Fibroblast of lung (primary cell): ENCODE measurements at places on chromosomes 11 and 22. TPM values are rescaled to one million over a fixed set of nuclear protein-coding genes. Genes with fewer than 3 reads are reported as not detected.

The SMTNL1 gene
- not detected in 2 replicates for total RNA-seq

GRCh38 chr11:115525531-115526006, 21.4 kb upstream of the CADM1 start:
- no peaks in the 10 kb centered on the region for H3K4me1 ChIP-seq
- no peak overlapping the region for H3K4me3 ChIP-seq
- no peak overlapping the region for H3K27ac ChIP-seq
- no peaks in the 10 kb centered on the region for H3K36me3 ChIP-seq
- no peak for DNase-seq

GRCh38 chr11:65921876-65922275, 2.6 kb downstream of the DRAP1 start:
- no peak for DNase-seq
- H3K4me1 ChIP-seq = peaks cover 17% of the 10 kb centered on the region
- peaks cover 19% of the 10 kb centered on the region for H3K36me3 ChIP-seq
- H3K27me3 ChIP-seq = no peaks in the 10 kb centered on the region

- DNase-seq = no peak
- peaks cover 9% of the 10 kb centered on the region for H3K36me3 ChIP-seq
- peaks cover 36% of the 10 kb centered on the region for H3K4me1 ChIP-seq
- H3K27me3 ChIP-seq = no peaks in the 10 kb centered on the region
- no peak overlapping the region for H3K4me3 ChIP-seq
Measured at GRCh38 chr11:43922295-43922648, 20.2 kb upstream of the C11orf96 start.

The DDTL gene
- 2.1 and 4.1 TPM in 2 replicates for total RNA-seq

- no peak overlapping the region for H3K4me3 ChIP-seq
- no peak overlapping the region for H3K27ac ChIP-seq
- H3K27me3 ChIP-seq = no peaks in the 10 kb centered on the region
- H3K36me3 ChIP-seq = no peaks in the 10 kb centered on the region
Measured at GRCh38 chr11:134071766-134072402, 3.0 kb downstream of the JAM3 start.

The OR6A2 gene
- under 0.01 and 0.17 TPM in 2 replicates for total RNA-seq

DNA sequence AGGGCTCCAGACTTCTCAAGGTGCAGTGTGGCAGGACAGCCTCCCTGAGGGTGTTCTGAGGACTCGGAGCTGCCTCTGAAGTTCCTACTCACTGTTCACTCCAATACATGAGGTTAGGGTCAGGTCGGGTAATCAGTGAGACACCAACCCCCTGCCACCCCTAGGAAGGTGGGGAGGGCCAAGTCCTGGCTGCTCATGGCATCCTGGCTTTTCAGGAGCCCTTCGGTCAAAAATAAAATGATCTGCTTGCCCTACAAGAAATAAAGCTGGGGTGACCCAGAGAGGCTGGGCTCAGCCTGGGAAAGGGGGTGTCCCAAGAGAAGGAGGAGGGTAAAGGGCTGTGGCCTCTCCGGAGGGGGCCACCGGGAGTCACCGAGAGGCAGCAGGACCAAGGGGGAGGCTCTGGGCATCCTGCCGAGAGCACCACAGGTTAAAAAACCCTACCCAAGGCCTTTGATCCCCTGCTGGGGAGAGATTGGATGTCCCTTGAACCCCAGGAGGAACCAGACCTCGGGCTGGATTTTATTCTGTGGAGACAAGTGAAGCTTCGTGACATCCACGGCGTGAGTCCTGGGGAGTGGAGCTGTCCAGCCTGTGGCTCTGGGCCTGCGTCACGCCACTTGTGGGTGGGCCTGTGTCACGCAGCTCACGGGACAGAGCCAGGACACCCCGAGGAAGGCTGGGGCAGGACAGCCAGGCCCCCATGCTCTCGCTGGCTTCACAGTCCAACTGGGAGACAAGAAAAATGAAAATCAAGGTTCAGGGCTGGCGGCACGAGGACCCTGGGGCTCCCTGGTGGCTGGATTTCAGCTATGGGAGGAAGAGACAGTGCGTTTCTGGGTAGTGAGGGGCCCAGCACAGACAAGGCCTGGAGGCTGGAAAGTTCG, 102.2 kb upstream of the FGF3 start:
- peaks cover 19% of the 10 kb centered on the region for H3K27me3 ChIP-seq
- H3K4me1 ChIP-seq = peaks cover 3% of the 10 kb centered on the region
- H3K27ac ChIP-seq = no peak overlapping the region
- no peaks in the 10 kb centered on the region for H3K36me3 ChIP-seq
- no peak overlapping the region for H3K4me3 ChIP-seq
- no peak for DNase-seq

DNA sequence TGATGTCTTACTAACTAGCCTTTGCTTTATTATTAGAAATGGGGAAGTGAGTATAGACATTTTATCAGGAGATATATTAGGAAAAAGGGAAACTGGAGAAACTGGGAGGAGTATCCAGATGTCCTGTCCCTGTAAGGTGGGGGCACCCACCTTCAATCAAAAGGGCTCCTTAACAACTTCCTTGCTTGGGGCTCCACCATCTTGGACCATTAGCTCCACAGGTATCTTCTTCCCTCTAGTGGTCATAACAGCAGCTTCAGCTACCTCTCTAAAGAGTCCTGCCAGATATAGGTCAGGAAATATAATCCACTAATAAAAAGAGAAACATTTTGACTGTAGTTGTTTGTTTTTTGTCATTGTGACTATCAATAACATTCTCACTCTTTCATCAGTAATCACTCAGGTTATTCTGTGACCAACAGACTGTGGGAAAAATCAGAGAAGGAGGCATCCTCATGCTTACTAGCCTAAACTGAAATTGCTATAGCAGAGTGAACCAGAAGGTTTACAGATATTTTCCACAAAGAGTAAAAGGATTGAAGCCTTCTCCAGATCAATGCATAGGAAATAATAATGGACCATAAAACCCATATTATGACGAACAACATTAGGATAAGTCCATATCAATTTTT, 10.4 kb downstream of the OR51B4 start:
- H3K27me3 ChIP-seq = no peaks in the 10 kb centered on the region
- H3K27ac ChIP-seq = no peak overlapping the region
- peaks cover 2% of the 10 kb centered on the region for H3K4me1 ChIP-seq
- DNase-seq = peak; percentile 32

- H3K4me1 ChIP-seq = peaks cover 6% of the 10 kb centered on the region
- no peak for DNase-seq
- H3K4me3 ChIP-seq = no peak overlapping the region
- H3K27me3 ChIP-seq = no peaks in the 10 kb centered on the region
Measured at GRCh38 chr11:5604896-5605295, 8.5 kb downstream of the TRIM6 start.

The OSBP2 gene
- 0.51 and 3.8 TPM in 2 replicates for total RNA-seq

DNA sequence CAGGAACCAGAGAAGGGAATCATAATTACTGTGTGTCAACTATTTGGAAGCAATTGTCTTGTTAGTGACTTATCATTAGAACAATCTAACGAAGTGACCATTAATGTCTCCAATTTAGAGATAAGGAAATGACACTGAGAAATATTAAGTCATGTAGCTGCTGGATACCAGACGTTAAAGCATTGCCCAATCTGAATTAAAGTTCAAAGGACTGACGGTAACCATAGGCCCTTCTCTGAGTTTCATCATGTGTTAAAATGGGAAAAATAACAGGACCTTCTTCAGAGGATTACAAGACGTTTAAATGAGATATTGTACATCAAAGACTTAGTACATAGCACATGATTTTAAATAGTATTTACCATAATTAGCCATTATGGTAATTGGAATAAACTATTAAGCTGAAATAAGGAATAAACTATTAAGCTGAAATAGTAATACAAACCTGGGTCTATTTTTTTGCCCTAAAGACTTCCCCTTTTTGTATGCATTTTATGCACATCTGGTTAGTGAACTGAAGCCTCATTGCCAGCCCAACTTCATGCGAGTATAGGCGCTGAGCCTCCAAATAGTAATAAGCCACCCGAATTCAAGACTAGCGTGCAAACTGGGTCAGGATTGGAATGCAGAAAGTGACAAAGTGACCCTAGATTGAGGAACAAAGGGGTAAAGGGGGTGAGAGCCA, 41.0 kb downstream of the GLYATL1 start:
- DNase-seq = no peak
- H3K27me3 ChIP-seq = no peaks in the 10 kb centered on the region
- no peaks in the 10 kb centered on the region for H3K36me3 ChIP-seq
- H3K4me3 ChIP-seq = no peak overlapping the region

DNA sequence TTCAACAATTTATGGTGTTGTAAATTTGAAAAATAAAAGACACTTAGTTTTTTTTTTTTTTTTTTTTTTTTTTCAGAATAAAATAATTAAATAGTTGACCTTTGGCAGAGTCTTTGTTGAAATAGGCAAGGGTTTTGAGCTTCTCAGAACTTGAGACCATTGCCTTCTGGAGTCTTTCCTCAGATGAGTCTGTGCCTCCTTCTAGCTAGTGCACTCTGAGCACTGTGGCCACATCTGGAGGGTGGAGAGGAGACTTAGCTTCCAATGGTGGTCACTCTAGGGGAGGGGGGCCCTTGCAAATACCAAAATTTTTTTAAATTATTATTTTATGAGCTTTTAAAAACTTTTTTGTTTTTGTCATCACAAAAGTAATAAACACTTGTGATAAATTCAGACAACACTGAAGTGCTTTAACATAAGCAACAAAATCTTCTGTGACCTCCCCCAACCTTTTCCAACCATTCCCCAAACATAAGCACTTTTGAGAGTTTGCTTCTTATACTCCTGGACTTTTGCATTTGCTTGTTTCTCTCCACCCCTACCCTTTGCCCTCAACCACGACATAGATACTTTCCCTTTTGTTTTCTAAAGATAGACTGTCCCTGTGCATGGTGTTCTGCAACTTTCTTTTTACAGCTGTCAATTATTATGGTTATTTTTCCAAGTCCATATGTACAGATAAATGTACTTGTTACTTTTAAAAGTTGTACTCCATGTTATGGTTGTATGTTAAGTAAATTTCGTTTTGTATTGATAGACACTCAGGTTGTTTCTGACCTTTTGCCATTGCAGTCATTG, 41.1 kb downstream of the BMAL1 start:
- H3K27me3 ChIP-seq = no peaks in the 10 kb centered on the region
- peaks cover 15% of the 10 kb centered on the region for H3K4me1 ChIP-seq
- H3K27ac ChIP-seq = no peak overlapping the region
- no peaks in the 10 kb centered on the region for H3K36me3 ChIP-seq

GRCh38 chr11:85698195-85698594, 12.2 kb upstream of the CCDC89 start:
- H3K4me3 ChIP-seq = no peak overlapping the region
- peaks cover 9% of the 10 kb centered on the region for H3K36me3 ChIP-seq
- peaks cover 2% of the 10 kb centered on the region for H3K4me1 ChIP-seq
- no peak overlapping the region for H3K27ac ChIP-seq
- DNase-seq = no peak
- no peaks in the 10 kb centered on the region for H3K27me3 ChIP-seq

DNA sequence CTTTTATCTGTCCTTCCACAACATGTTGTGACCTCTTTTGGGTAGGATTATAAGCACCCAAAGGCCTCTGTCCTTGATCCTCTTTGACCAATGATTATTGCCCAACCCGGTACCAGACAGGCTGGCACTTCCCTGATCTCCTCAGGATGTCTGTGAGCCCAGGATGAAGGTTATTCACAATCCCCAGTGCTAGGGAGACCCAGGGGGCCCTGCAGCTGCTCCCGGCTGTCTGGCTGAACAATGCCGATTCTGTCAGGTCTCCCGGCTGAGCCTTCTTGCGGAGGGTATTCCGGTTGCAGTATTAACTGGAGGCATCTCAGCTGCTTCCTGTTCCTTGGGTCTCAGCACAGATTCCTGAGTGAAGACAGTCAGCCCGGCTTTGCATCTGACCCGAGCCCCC, 71.2 kb upstream of the CDON start:
- H3K27ac ChIP-seq = no peak overlapping the region
- no peaks in the 10 kb centered on the region for H3K36me3 ChIP-seq
- DNase-seq = no peak
- H3K4me3 ChIP-seq = no peak overlapping the region
- no peaks in the 10 kb centered on the region for H3K4me1 ChIP-seq

GRCh38 chr11:117588166-117588810, 208.7 kb downstream of the DSCAML1 start:
- no peak for DNase-seq
- no peak overlapping the region for H3K4me3 ChIP-seq
- no peaks in the 10 kb centered on the region for H3K4me1 ChIP-seq
- no peaks in the 10 kb centered on the region for H3K27me3 ChIP-seq
- H3K36me3 ChIP-seq = no peaks in the 10 kb centered on the region
- no peak overlapping the region for H3K27ac ChIP-seq

The UBE4A gene
- total RNA-seq = 29.0 and 37.0 TPM in 2 replicates

DNA sequence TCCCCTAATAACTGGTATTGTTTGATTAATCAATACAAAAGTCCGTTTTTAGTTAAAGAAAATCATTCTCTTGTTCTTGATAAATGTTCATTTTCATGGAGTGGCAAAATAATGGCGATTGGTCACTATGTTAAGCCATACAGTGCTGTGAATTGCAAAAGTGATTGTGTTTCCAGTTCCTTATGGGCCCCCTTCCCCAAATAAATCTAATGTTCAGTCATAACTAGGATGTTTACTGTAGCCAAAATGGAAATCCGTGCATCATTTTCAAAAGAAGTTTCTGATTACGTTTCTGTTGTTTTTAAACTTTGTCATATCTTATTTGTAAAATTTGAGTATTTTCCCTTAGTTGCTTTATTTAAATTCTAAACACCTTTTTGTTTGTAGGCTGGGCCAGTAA, 845 bp downstream of the RBM7 start:
- no peaks in the 10 kb centered on the region for H3K27me3 ChIP-seq
- H3K27ac ChIP-seq = peak overlapping the region; percentile 100
- H3K4me1 ChIP-seq = peaks cover 3% of the 10 kb centered on the region
- DNase-seq = no peak
- H3K4me3 ChIP-seq = peak overlapping the region; percentile 96

- peak overlapping the region; percentile 58 for H3K4me3 ChIP-seq
- no peak for DNase-seq
- H3K36me3 ChIP-seq = no peaks in the 10 kb centered on the region
- H3K27me3 ChIP-seq = no peaks in the 10 kb centered on the region
Measured at GRCh38 chr11:108466405-108466804, 924 bp downstream of the C11orf65 start.

DNA sequence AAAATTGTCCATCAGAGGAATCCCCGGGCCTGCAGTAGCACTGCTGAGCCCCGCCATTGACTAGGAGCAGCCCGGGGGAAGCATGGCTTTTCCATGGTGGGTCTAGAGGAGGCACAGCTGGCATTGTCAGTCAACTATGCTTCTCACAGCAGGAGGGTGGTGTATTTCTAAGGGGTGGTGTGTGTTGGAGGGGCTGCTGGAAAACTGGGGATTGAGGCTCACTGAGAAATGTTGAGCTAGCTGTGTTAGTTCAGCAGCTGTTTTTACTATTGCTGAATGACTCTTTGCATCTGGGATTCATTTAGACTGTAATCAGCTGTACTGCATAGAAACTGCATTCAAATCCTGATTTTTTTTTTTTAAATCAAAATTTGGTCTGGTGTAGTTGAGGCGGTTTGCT, 5.6 kb downstream of the DDX10 start:
- DNase-seq = no peak
- no peaks in the 10 kb centered on the region for H3K36me3 ChIP-seq
- no peaks in the 10 kb centered on the region for H3K27me3 ChIP-seq
- no peak overlapping the region for H3K27ac ChIP-seq
- H3K4me3 ChIP-seq = no peak overlapping the region
- peaks cover 3% of the 10 kb centered on the region for H3K4me1 ChIP-seq

- no peaks in the 10 kb centered on the region for H3K27me3 ChIP-seq
- no peak for DNase-seq
- no peaks in the 10 kb centered on the region for H3K36me3 ChIP-seq
- no peak overlapping the region for H3K4me3 ChIP-seq
- H3K4me1 ChIP-seq = no peaks in the 10 kb centered on the region
- no peak overlapping the region for H3K27ac ChIP-seq
Measured at GRCh38 chr22:49108636-49109315, 718.9 kb downstream of the BRD1 start.

The OR8B4 gene
- total RNA-seq = not detected in 2 replicates

GRCh38 chr11:59787255-59787588, 23.4 kb downstream of the MRPL16 start:
- peaks cover 2% of the 10 kb centered on the region for H3K36me3 ChIP-seq
- no peaks in the 10 kb centered on the region for H3K27me3 ChIP-seq
- no peak overlapping the region for H3K4me3 ChIP-seq
- DNase-seq = no peak
- H3K4me1 ChIP-seq = peaks cover 10% of the 10 kb centered on the region
- no peak overlapping the region for H3K27ac ChIP-seq

The USP2 gene
- total RNA-seq = 0.77 and 2.3 TPM in 2 replicates
